ENCODE measurements at places on chromosomes 1 and 21.
A peak's percentile ranks its signal among the peaks of the same experiment; 100 is the strongest.

DNA sequence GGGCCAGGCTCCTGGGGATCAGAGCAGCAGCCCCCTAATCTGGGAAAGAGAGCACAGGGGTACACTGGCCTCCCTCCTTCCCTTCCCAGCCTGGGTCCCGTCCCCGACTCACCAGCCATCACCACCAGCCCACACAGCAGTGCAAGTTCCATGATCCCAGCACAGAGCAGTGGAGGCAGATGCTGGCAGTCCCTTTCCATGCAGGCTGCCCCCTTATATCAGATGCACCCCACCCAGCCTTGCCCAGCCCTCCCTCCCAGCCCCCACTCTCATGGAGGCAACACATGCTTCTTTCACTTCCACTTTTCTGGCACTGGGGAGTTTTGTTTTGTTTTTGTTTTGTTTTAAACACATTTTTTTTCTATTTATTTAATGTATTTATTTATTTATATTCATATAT lies at the start of gene PLA2G2D:
Gene PLA2G2D (minus strand): TSS at position 190 of the 400 bp plus-strand sequence. CDS start 38 bp downstream, at position 152.
- no peak for DNase-seq

DNA sequence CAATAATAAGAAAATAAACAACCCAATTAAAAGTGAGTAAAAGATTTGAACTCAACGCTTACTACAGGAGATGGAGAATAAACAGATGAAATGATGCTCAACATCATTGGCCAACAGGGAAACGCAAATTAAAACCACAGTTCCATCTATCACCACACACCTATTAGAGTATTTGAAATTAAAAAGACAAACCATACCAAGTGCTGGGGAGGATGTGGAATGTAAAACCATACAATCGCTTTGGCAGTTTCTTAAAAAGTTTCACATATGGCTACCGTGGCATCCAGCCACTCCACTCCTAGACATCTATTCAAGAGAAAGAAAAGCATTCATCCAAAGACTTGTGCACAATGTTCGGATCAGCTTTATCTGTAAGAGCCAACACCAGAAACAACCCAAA lies 1.3 kb upstream of the LRRC3 start:
- DNase-seq: no peak

DNA sequence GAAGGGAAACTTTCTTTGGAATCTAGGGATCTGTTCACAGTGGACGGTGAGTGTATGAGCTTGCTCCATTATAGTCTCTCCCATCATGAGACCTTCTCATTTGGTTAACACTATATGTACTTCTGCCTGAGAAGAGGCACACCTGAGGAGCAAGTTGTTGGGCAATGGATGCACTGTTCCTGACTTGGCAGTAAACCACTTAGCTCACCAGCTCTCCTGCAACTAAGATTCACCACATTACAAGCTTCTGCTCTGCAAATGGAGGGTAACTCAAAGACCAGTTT lies 10.2 kb downstream of the MACF1 start:
- no peak for DNase-seq

DNA sequence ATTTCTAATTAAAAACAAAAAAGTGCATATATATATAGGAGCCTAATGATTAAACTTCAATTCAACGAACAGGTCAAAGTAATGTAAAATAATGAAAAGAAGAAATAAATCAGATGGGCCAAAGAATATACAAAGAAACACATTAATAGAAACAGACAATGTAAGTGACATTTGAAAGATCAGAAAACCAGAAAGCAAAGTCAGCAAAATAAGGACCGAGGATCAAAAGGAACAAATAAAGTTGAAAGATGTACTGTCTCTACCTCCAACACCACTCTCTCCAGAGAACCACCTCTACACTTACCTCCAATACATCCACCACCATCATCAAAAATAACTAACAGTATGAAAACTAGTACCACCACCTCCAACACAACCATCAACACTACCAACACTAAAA lies 1226.3 kb upstream of the NCAM2 start:
- DNase-seq: no peak

DNA sequence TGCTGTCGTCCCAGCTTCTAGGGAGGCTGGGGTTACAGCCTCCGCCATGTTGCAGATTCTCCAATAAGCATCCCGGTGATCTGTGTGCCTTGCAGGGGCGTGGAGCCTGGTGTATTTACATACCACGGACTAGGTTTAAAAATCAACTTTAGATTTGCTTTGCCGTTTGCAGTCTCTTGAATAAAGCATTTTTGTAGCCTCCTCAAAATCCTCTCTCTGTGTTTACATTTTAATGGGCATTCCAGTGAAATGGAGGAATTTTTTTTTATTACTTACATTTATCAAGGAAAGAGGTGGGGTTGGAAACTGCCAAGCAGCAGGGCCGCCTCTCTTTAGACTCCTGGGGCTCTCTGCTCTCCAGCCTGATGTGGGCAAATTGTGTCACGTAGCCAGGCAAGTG lies 437.5 kb upstream of the VAMP3 start:
- DNase-seq: no peak

GRCh38 chr1:77292551-77292950 lies 10.7 kb downstream of the AK5 start:
- no peak for DNase-seq

DNA sequence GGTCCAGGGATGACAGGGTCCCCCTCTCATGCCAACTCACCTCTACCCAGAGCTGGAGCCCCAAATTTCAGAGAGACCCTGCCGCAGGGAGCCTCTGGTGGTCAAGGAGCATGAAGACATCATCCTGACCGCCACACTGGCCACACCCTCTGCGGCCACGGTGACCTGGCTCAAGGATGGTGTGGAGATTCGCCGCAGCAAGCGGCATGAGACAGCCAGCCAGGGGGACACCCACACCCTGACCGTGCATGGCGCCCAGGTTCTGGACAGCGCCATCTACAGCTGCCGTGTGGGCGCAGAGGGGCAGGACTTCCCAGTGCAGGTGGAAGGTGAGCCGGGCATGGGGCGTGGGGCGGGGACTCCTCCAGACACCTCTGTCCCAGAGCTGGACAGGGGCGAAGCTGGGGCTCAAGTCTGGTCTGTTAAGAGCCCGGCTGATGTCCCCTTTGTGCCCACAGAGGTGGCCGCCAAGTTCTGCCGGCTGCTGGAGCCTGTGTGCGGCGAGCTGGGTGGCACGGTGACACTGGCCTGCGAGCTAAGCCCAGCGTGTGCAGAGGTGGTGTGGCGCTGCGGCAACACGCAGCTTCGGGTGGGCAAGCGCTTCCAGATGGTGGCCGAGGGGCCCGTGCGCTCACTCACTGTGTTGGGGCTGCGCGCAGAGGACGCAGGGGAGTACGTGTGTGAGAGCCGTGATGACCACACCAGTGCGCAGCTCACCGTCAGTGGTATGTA lies 66.0 kb downstream of the OBSCN start:
- no peak for DNase-seq

DNA sequence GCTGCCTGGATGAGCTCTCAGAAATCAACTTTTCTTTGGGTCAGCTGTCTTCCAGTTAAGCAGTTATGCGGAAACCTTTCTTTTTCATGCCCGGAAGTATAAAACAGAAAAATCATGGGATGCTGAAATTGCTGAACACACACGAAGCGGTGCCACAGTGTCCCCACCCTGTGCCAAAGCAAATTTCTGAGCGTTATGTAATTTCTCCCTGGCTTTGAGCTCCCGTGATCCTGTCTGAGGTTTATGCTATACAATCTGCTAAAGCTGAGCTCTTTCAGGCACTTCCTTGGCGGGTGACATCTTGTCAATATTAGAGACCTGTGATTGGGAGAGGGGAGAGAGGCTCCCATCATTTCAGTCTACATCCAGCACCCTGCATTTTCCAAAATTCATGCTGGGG lies 201.7 kb downstream of the ROR1 start:
- no peak for DNase-seq

DNA sequence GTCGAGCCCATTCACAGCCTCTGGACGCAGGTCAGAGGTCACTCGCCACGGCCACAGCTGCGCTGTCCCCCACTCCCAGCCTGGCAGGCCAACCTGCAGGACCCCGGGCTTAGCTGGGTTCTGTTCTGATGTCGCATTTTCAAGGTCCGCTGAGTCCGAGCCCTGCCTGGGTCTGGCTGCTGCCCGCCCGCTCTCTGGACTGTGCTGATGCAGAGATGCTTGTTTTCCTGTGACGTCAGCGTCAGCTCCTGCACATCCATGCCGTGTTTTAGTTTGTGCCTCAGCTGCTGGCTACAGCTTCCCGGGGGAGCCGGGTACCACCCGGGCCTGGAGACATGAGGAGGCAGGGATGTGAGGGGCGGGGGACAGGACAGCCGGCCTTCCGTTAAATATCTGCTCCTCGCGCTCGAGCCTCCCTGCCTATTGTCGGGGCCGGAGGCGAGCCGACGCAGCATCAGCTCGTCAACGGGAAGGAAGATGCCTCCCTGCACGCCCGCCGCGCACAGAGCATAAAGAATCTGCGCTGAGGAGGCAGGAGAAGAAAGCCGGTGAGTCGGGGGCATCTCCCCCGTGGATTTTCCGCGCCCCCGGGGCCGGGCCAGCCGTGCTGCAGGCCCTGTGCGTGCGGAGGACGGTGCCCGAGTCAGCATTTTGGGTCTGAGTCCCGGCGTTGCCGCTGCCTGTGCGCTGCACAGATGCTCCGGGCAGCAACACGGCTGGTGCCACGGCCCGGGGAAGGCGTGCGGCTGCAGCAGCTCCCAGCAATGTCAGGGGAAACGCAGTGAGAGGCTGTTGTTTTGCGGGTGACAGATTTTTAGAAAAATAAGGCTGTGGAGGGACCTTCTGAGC lies 23.4 kb downstream of the PRKCZ start:
- no peak for DNase-seq

DNA sequence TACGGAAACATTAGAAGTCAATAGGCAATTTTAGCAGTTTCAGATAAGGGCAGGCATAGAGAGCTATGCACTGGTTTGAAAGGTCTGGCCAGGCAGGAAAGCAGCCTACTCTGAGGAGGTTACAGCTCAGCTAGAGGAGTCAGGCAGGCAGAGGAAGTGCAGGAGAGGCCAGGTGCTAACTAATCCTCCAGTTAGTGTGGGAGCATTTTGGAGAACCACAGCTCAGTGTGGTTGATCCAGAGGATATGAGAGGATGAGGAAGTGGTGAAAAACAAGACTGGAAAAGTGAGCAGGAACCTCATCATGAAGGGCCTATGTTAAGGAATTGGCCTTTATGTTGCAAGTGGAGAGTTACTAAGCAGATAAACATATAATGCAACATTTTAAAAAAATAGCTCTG lies 282.4 kb upstream of the SGIP1 start:
- DNase-seq: no peak

GRCh38 chr1:200885623-200886402 lies 8.9 kb upstream of the INAVA start:
- DNase-seq: no peak

DNA sequence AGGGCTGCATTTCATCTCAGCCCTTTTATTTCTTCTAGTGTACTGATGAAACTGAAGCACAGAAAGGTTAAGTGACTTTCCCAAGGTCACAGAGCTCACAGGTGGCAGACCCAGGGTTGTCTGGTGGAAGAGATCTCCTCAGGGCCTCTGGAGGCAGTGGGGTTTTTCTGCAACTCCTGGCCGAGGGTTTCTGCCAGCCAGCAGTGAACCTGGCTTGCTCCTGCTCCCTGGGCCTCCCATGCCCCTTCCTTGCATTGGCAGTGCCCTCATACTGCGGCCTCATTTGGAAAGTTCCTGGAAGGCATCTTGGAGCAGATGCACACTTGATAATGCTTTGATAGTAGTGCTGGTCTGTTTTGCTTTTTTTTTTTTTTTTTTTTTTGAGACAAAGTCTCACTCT lies 7.7 kb downstream of the GALNT2 start:
- DNase-seq: no peak

GRCh38 chr1:31663622-31664452 lies 19.2 kb upstream of the PEF1 start:
- peak; percentile 71 for DNase-seq

DNA sequence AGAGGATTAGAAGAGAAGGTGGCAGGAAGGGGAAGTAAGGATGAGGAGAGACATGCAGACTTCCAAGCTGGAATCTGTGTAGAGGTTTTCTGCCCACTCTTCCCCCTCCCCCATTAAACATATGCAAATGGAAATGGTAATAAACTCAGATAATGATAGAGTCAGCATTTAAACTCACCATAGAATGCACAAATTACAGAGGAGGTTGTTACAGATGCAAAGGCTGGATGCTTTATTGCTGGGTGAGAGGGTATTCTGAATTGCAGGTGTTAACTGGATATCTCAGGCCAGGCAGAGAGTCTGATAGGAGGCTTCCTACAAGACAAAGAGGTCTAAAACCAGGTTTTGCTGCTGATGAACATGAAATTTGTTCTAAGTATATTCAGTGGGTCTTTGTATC lies 372.5 kb downstream of the SEC16B start:
- no peak for DNase-seq

DNA sequence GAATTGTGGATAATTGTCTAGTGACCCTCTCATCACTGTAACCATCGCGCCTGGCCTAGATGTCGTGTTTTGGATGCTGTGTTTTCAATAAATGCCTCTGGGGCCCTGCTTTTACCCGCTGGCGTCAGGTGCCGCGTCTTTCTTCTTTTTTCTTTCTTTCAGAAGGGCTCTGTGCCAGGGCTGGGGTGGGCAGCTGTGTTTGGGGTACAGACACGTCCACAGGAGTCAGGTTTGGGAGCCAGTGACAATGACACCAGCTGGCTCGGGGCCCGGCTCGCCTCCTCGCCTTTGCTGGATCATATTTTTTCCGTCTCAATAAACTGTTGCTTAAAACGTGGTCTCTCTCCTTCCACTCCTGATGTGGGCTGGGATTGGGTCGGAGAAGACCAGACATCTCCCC lies 16.1 kb downstream of the TMEM201 start:
- no peak for DNase-seq

- no peak for DNase-seq
Observed at GRCh38 chr1:180171691-180172090, 17.0 kb downstream of the QSOX1 start.

GRCh38 chr1:221239181-221239580 lies 359.9 kb downstream of the HLX start:
- no peak for DNase-seq

DNA sequence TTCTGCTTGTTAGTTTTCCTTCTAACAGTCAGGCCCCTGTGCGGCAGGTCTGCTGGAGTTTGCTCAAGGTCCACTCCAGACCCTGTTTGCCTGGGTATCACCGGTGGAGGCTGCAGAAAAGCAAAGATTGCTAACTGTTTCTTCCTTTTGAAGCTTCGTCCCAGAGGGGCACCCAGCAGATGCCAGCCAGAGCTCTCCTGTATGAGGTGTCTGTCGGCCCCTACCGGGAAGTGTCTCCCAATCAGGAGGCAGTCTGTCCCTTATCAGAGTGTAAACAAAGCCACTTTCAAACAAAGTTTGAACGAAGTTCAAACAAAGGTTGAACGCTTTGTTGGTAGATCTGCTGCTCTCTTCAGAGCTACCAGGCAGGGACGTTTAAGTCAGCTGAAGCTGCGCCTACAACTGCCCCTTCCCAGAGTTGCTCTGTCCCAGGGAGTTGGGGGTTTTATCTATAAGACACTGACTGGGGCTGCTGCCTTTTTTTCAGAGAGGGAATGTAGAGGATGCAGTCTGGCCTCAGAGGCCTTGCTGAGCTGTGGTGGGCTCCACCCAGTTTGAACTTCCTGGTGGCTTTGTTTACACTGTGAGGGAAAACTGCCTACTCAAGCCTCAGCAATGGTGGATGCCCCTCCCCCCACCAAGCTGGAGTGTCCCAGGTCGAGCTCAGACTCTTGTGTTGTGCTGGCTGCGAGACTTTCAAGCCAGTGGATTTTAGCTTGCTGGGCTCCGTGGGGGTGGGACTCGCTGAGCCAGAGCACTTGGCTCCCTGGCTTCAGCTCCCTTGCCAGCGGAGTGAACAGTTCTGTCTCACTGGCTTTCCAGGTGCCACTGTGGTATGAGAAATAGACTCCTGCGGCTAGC lies 401.8 kb downstream of the SRGAP2C start:
- peak; percentile 5 for DNase-seq

GRCh38 chr1:174433451-174433850 lies 14.3 kb upstream of the GPR52 start:
- DNase-seq: no peak

- DNase-seq: no peak
Observed at GRCh38 chr1:21652101-21652936, 16.8 kb downstream of the RAP1GAP start.

Measured in activated CD4-positive, alpha-beta T cell treated with anti-CD3 and anti-CD28 coated beads for 36 hours (primary cell).